ENCODE measurements at places on chromosomes 2 and 18. TPM values are rescaled to one million over a fixed set of nuclear protein-coding genes. Genes with fewer than 3 reads are reported as not detected.

Gene IL36B
- total RNA-seq: not detected

GRCh38 chr18:13501891-13502290 lies 224.5 kb downstream of the FAM210A start:
- DNase-seq: peak; percentile 24

- no peak for DNase-seq
Observed at GRCh38 chr18:34697891-34698290, 12.2 kb upstream of the DTNA start.

GRCh38 chr2:172864182-172864581 lies 128.5 kb downstream of the RAPGEF4 start:
- DNase-seq: peak; percentile 51

- no peak for DNase-seq
Observed at GRCh38 chr2:70371753-70372152, 69.9 kb upstream of the FAM136A start.

Gene PRKAG3
- not detected for total RNA-seq

Gene HOXD1
- not detected for total RNA-seq

GRCh38 chr18:4544142-4544541 lies 89.0 kb upstream of the DLGAP1 start:
- no peak for DNase-seq

Measured in activated naive CD8-positive, alpha-beta T cell treated with anti-CD3 and anti-CD28 coated beads for 36 hours (primary cell).